ENCODE measurements at places on chromosomes 12 and 14. TPM values are rescaled to one million over a fixed set of nuclear protein-coding genes. Genes with fewer than 3 reads are reported as not detected.

TCL1B gene
- total RNA-seq: 5.5 TPM

GALNT6 gene
- 20.2 TPM for total RNA-seq

IFNG-AS1 gene
- not detected for total RNA-seq

CACNA1C gene
- 0.82 TPM for total RNA-seq

RNF212B gene
- total RNA-seq: not detected

NFATC4 gene
- 20.7 TPM for total RNA-seq

All from GM23338 (cell line).